SJCRH30 (cell line): ENCODE measurements at places on chromosomes 3 and 15. TPM values are rescaled to one million over a fixed set of nuclear protein-coding genes. Genes with fewer than 3 reads are reported as not detected.

The CIB2 gene
- 0.59 and 2.8 TPM in 2 replicates for total RNA-seq

The ALDH1A2 gene
- 8.9 and 12.6 TPM in 2 replicates for total RNA-seq

The GOLGA8J gene
- not detected in 2 replicates for total RNA-seq

The ST8SIA2 gene
- total RNA-seq, result 1.3 and 2.1 TPM in 2 replicates

The SYNPR gene
- total RNA-seq, result not detected in 2 replicates

The RNF7 gene
- total RNA-seq, result 46.6 and 46.9 TPM in 2 replicates

The SNTN gene
- not detected in 2 replicates for total RNA-seq

The P2RY12 gene
- total RNA-seq, result not detected in 2 replicates

The C3orf22 gene
- not detected in 2 replicates for total RNA-seq

The ACAN gene
- not detected in 2 replicates for total RNA-seq

The MUC20 gene
- not detected in 2 replicates for total RNA-seq

The MYL3 gene
- total RNA-seq, result not detected in 2 replicates

The SEMA6D gene
- 0.71 and 0.81 TPM in 2 replicates for total RNA-seq

The GUCA1C gene
- total RNA-seq, result not detected in 2 replicates

The CCR8 gene
- not detected in 2 replicates for total RNA-seq

The CLRN1 gene
- total RNA-seq, result not detected in 2 replicates

The ANKRD63 gene
- 0.12 and 0.35 TPM in 2 replicates for total RNA-seq

The NMNAT3 gene
- 0.28 TPM in 1 of 2 replicates, not detected in the other for total RNA-seq

The SH2D7 gene
- 0.08 and 0.36 TPM in 2 replicates for total RNA-seq

The DNAH12 gene
- 1.3 and 1.4 TPM in 2 replicates for total RNA-seq

The SNX33 gene
- total RNA-seq, result 7.4 and 8.3 TPM in 2 replicates

The ACP3 gene
- not detected in 2 replicates for total RNA-seq

The RETNLB gene
- not detected in 2 replicates for total RNA-seq

The SPINK8 gene
- not detected in 2 replicates for total RNA-seq

The CPNE9 gene
- 0.06 TPM in 1 of 2 replicates, not detected in the other for total RNA-seq

The AHSG gene
- total RNA-seq, result not detected in 2 replicates

The CELSR3 gene
- total RNA-seq, result 1.1 and 1.7 TPM in 2 replicates

The KNL1 gene
- 93.7 and 100 TPM in 2 replicates for total RNA-seq
